ENCODE measurements at places on chromosomes 6 and 20.
A peak's percentile ranks its signal among the peaks of the same experiment; 100 is the strongest.

DNA sequence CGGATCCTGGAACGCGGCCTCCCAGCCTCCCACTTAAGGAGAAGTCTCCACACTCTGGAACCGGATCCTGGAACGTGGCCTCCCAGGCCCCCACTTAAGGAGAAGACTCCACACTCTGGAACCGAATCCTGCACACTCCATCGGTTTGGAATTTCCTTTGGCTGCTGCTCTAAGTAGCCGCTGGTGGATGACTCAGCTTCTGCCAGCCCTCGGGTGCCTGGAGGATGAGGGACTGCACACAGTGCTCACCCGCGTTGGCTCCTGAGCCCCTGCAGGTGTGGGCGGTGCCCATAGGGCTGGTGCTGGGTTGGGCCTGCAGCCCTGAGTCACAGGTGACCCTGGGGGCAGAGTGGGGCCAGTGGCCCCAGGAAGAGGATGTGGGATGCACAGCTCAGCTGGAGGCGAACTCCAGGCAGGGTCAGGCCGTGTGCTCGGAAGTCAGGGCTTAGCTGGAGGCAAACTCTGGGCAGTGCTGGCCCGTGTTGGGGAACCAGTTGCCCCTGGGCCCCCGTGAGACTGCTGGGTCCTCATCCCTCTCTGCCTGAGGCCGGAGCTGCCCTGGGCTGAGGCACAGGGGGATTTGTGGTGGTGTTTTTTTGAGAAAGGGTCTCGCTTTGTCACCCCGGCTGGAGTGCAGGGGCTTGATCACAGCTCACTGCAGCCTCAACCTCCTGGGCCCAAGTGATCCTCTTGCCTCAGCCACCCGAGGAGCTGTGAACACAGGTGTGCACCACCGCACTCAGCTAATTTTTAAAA is 13.9 kb upstream of the TNFRSF6B start:
- no peak for DNase-seq

DNA sequence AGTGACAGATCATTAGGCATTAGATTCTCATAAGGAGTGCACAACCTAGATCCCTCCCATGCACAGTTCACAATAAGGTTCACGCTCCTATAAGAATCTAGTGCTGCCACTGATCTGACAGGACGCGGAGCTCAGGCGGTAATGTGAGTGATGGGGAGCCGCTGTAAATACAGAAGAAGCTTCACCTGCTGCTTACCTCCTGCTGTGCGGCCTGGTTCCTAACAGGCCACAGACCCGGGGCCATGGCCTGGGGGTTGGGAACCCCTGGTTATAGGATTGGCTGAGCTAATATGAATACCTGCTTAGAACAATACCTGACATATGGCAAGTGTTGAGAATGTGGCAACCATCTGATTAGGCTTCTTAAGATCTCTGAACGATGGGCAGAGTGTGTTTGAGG is 2.4 kb downstream of the PNPLA1 start:
- DNase-seq = no peak

DNA sequence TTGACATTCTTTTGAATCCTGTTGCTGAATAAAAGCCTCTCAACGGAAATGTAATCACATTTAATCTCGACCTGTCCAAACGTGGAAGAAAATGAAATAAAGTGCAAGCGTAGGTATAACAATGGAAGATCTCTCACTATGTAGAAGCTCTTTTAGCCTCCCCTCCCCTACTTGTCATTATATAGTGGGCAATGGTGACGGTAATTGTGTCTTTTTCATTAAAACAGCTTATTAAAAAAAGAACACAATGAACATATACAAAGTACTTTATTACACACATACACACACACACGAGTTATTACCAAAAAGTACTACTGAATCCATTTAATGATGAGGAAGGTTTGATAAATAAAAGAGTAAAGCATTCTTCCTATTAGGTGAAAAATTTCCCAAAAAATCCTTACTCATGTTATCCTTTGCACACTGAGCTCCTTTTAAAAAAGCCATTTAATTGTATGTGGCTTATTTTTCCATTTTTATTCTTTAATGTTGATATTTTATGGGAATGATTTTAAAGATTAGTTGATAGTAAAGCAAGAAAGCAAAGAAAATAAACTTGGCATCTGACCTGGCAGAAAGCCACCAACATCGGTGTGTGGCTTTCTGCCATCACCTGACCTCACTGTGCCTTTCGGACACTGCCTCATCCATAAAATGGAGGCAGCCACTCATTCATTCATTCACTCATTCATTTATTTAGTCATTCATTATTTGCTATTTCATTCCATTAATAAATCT is 493 bp upstream of the SGK1 start:
- no peak for DNase-seq

DNA sequence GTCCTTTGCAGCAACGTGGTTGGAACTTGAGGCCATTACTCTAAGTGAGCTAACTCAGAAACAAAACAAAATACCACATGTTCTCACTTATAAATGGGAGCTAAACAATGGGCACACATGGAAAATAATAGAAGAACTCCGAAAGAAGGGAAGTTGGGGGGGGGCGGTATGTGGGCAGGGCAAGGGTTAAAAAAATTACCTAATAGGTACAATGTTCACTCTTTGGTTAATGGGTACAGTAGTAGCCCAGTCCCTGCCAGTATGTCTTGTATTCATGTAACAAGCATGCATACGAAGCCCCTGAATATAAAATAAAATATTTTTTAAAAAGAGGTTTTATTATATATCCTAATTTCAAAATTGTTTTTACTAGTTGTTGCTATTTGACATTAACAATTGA is 15.3 kb upstream of the FHL5 start:
- no peak for DNase-seq

- DNase-seq = no peak
Measured at GRCh38 chr6:82363428-82364086, at the start of gene TPBG. TPBG (plus strand) TSS chr6:82363817; CDS start chr6:82364962, 1,145 bp downstream.

DNA sequence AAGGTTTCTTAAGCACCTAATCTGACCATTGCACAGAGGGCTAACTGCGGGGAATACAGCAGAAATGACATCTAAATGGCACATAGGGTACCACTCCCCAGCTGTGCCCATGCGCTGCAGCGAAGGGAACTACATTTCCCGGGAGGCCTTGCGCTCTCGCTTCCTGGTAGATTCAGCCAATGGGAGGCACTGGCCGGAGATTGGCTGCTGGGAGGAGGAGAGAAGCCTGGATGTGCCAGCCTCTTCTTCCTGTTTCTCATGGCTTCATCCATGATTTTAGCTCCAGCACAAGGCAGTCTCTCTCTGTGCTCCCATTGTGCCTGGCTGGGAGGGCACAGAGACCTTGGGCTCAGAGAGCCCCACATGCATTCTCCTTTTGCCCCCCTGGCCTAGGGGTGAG is 101.7 kb upstream of the FOXA2 start:
- no peak for DNase-seq

- DNase-seq = no peak
Measured at GRCh38 chr6:43786664-43787329, 16.8 kb downstream of the VEGFA start.

- no peak for DNase-seq
Measured at GRCh38 chr20:19626896-19627295, 131.2 kb upstream of the RIN2 start.

- no peak for DNase-seq
Measured at GRCh38 chr20:22303523-22303922, 280.8 kb downstream of the FOXA2 start.

- no peak for DNase-seq
Measured at GRCh38 chr20:9196110-9196509, 127.2 kb downstream of the PLCB4 start.

DNA sequence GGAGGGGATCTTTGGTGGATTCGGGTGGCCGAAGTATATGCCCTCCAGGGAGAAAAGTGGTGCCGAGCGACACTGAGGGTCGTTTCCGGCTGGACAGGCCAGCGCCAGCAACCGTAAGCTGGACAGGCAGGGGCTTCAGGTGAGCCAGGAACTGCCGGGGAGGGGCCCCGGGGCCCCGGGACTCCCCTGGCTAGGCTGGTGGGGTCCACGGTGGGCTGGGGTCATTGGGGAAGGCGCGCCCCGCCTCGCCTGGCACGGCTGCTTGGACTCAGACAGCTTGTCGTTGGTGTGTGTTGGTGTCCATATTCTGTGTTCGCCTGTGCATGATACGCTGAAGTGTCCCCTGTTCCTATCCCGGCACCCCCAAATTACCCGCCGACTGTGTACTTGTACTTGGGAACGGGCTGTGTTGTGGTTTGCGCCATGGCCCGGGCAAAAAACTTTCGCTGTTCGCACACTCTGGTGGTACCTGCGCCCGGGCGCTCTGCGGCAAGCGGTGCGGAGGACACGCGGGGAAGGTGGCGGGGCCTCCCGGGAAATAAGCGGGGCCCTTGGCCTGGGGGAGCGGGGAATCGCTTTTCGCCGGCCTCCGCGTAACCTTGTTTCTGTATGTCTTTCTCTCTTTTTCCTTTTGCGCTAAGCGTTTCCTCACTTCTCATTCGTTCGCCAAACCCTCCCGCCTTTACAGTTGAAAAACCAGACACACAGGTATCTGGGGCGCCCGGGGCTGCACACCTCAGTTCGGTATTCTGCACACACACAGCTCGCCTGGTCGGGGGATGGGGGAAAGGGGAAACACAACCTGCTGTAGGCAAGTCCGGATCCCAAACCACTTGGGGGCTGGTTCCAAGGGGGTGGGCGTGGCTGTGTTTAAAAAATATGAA is 3.2 kb downstream of the GNAS start:
- no peak for DNase-seq

- no peak for DNase-seq
Measured at GRCh38 chr6:917939-918338, 225.0 kb upstream of the EXOC2 start.

- DNase-seq = no peak
Measured at GRCh38 chr6:105986998-105987397, 99.1 kb upstream of the PRDM1 start.

DNA sequence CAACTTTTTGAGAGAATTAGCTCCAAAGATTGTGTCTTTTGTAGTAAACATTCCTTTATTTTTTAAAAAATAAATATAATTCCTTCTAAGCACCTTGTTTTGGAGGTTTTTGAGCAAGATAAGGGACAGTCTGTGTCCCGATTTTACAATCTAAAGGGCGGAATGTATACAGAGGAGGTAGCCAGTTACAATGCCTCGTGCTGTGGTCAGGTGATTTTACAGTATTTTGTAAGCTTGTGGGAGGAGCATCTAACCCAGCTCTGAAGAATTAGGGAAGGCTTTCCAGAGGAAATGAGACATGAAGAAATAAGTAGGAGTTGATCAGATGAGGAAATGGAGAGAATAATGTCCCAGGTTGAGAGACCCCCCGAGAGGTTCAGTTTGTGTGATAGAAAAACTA is 1.3 kb downstream of the HINT3 start:
- no peak for DNase-seq

GRCh38 chr6:138008791-138009190 is 98.4 kb downstream of the PERP start:
- no peak for DNase-seq

- DNase-seq = no peak
Measured at GRCh38 chr20:37123441-37123840, 27.6 kb upstream of the RBL1 start.

DNA sequence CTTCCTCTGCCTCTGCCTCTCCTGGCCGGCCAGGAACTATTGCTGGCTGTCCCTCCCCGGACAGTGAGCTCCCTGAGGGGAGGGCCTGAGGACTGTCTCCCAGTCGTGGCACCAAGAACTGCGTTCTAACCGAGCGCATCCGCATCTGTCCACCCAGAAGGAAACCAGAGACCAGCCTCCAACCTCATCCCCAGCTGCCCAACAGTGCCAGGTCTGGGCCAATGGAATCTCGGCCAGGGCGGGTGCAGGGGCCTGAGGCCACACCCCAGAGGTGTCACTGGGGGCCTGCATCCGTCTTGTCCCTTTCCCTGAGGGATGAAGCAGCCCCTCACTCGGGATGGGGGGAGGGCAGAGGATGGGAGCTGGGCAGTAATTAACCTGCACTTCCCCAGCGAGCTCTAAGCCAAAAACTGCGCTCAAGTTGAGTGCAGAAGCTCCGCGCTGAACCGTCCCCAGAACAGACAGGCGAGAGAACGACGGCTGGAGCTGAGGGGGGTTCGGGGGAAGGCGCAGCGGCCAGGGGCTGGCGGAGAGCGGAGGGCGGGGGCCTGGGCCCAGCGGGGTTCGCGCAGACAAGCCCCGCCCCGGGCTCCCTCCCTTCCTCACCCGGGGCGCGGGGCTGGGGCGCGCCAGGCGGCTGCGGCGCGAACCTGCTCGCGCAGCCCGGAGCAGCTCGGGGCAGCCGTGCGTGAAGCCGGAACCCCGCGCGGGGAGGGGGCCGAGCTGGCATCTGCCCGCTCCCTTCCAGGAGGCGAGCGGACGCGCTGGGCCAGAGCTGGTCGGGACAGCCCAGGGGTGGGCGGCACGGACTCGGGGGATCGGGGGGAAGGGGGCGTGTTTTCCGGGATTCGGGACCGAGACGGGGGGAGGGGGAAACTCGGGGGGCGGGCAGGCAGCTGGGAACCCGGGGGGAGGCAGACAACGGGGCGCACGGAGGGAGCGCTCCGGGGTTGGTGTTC is 1.4 kb downstream of the TFEB start:
- peak; percentile 55 for DNase-seq

DNA sequence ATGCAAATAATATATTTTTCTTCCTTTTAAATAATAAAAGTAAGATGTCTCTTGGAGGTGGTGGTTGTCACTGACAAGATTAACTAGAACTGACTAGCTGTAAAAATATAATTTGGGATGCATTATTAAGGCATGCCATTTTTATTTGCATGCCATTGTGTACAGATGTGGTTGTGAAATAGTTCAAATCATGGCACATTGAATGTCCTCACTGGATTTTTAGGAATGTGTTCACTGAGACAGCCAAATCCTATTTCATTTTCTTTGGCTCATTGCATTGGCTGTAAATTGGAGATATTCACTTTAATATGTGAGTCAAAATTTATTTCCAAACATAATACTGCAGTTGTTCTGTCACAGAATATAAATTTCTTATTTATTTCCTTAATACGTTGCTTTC is 62.3 kb downstream of the ESR1 start:
- DNase-seq = no peak

DNA sequence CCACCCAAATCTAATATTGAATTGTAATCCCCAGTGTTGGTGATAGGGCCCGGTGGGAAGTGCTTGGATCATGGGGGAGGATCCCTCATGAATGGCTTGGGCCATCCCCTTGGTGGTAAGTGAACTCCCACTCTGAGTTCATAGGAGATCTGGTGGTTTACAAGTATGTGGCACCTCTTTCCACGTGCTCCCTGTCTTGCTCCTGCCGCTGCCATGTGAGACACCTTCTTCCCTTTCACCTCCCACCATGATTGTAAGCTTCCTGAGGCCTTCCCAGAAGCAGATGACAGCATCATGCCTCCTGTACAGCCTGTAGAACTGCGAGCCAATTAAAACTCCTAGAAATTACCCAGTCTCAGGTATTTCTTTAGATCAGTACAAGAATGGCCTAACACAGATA is 150.8 kb downstream of the SH3BGRL2 start:
- DNase-seq = no peak

DNA sequence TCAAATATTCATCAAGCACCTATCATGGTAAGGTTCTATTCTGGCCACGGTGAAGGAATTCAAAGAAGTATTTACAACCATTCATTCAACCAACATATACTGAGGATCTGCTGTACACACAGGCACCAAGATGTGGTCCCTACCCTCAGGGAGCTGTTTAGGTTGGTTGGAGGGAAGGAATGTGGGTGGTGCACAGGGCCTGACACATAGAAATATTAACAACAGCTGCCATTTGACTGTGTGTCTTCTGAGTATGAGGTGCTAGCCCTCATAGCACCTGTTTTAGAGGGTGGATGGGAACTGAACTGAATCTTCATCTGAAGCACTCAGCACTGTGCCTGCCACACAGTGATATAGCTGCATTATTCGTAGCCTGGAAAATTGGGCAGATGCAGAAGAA is 7.3 kb downstream of the SNPH start:
- DNase-seq = no peak

- no peak for DNase-seq
Measured at GRCh38 chr6:29227235-29227634, 56.5 kb downstream of the OR2J2 start.
